HT1080 (cell line): ENCODE measurements at places on chromosomes 7 and 10. TPM values are rescaled to one million over a fixed set of nuclear protein-coding genes. Genes with fewer than 3 reads are reported as not detected.

DNA sequence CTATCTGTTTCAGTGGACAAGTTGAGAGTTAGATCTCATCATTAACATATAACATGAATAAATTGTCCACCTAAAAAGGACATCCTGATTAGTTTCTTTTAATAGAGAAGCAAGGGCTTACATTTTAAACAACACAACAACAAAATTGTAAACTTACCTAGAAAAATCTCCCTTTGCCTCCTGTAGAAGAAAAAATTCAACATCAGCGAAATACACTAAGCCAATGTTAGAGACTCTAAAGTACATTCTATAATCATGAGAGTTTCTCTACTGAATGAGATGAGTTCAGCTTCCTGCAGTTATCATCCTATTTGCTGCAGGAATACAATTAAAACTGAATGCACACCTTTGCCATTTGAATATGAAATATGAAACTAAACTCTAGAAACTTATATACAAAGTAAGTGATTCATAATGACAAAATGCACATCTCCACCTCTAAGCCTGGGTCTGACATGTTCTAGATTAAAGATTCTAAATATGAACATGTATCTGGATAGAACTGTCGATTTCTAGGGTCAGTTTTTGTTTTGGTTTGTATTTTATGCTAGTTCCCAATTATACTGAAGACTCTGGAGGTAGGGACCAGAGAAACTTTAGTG, 174.8 kb downstream of the PRPF18 start:
- DNase-seq, result no peak

The HECW1 gene
- 2.4 and 2.5 TPM in 2 replicates for total RNA-seq

- DNase-seq, result no peak
These were observed 9.3 kb downstream of the LIPA start for GRCh38 chr10:89242345-89242684.

DNA sequence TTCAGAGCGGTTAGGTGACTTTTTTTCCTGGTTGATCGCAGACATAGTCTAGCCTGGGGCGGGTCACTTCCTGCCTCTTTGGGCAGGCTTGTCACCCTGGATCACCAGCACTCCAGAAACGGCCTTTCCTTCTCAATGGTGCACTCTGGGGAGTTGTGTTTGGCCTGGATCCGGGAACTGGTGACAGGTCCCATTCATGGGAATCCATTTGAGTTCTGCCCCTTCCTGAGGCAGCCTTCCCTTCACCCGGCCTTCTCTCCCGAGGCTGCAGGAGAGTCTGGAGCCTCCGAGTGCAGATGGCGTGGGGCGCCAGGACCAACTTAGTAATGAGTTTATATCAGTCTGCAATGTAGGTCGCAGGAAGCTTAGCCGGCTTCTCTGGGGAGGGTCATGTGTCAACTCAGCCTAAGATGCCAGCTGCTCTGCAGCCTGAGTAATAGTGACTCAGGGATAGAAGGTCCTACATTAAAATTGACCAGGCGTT, 54.2 kb downstream of the TACR2 start:
- DNase-seq, result peak; percentile 83
